ENCODE measurements at places on chromosomes 11 and 22. TPM values are rescaled to one million over a fixed set of nuclear protein-coding genes. Genes with fewer than 3 reads are reported as not detected.

PLET1 gene
- not detected for polyA plus RNA-seq

MS4A7 gene
- polyA plus RNA-seq, result 4.9 TPM

OR5A1 gene
- polyA plus RNA-seq, result not detected

SLC25A18 gene
- polyA plus RNA-seq, result 1.3 TPM

LIF gene
- polyA plus RNA-seq, result 2.0 TPM

NXPE2 gene
- 0.26 TPM for polyA plus RNA-seq

RASD2 gene
- polyA plus RNA-seq, result 3.0 TPM

GRM5 gene
- polyA plus RNA-seq, result 0.16 TPM

BARX2 gene
- polyA plus RNA-seq, result 0.08 TPM

OR5P2 gene
- not detected for polyA plus RNA-seq

SLC5A1 gene
- 0.37 TPM for polyA plus RNA-seq

TRIM34 gene
- 10.5 TPM for polyA plus RNA-seq

GAL gene
- 0.49 TPM for polyA plus RNA-seq

VEGFB gene
- polyA plus RNA-seq, result 115 TPM

C22orf15 gene
- 2.4 TPM for polyA plus RNA-seq

LIPT2 gene
- 3.1 TPM for polyA plus RNA-seq

TUB gene
- polyA plus RNA-seq, result 25.7 TPM

DTX4 gene
- 31.2 TPM for polyA plus RNA-seq
